ENCODE measurements at places on chromosomes 6 and 20.

- DNase-seq: no peak
Measured at GRCh38 chr6:111710439-111710838, 104.8 kb upstream of the TRAF3IP2 start.

GRCh38 chr6:123520217-123520616 is 116.5 kb downstream of the TRDN start:
- no peak for DNase-seq

DNA sequence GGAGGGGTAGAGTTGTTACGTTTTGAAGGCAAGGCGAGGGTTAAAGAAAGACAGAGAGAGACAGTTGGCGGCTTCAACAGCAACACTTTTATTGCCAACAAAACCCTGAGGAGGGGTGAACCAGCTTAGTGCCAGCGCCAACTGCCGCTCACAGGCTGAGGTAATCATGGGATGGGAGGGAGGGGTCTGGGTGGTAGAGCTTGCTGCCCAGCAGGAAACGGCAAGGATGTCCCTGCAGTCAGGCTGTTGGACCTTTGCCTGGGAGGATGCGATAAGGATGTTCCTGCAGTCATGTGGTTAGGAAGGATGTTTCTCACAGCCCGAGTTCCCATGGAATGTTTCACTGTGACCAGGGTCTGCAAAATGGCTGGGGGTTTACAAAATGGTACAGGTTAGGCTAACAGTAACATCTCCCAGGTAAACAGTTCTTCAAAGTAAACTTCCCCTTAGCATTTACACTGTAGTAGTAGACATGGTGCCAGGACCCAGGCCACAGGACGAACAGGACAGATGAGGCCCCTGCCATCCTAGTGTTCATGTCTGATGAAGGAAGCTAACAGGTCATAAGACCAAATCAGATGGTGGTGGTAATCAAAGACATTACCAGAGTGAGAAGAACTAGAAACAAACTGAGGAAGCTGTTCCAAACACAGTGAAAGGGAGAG is 647.3 kb upstream of the DEFB115 start:
- no peak for DNase-seq

DNA sequence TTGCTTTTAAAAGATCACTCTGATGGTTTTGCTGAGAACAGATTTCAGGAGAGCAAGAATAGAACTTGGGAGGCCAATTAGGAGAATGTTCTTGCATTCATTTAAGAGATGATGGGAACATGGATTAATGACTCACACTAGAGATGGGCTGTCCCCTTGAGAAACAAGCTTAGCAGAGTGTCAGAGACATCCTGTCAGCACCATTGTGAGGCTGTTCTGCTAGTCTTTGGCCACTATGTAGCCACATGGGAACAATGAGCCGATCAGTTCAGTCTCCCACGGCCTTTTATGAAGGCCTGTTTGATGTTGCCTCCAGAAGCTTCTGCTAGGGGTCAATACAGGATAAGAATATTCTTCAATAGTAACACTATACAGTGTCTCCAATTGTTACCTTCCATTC is 113.0 kb upstream of the EYA4 start:
- DNase-seq: no peak

- no peak for DNase-seq
Measured at GRCh38 chr6:46287681-46288080, 116.9 kb upstream of the ENPP5 start.

- DNase-seq: no peak
Measured at GRCh38 chr20:25356271-25356933, 34.2 kb downstream of the ABHD12 start.

DNA sequence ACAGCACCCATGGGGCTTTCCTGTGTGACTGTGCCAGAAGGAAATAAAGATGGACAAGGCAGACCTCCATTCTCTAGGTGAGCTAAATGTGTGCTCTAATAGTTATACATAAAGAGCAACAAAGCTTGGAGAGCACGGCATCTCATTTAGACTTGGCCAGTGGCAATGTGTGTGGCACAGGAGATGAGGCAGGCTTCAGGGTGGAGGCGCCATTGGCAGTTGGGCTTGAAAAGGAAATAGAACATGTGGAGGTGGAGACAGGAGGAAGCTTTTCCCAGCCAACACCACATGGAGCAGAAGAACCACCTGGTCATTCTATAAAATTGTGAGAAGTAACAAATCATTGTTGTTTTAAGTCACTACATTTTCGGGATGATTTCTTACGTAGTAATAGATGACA is 3.6 kb upstream of the RALY start:
- no peak for DNase-seq

- no peak for DNase-seq
Measured at GRCh38 chr6:142857233-142857761, 87.7 kb downstream of the HIVEP2 start.

DNA sequence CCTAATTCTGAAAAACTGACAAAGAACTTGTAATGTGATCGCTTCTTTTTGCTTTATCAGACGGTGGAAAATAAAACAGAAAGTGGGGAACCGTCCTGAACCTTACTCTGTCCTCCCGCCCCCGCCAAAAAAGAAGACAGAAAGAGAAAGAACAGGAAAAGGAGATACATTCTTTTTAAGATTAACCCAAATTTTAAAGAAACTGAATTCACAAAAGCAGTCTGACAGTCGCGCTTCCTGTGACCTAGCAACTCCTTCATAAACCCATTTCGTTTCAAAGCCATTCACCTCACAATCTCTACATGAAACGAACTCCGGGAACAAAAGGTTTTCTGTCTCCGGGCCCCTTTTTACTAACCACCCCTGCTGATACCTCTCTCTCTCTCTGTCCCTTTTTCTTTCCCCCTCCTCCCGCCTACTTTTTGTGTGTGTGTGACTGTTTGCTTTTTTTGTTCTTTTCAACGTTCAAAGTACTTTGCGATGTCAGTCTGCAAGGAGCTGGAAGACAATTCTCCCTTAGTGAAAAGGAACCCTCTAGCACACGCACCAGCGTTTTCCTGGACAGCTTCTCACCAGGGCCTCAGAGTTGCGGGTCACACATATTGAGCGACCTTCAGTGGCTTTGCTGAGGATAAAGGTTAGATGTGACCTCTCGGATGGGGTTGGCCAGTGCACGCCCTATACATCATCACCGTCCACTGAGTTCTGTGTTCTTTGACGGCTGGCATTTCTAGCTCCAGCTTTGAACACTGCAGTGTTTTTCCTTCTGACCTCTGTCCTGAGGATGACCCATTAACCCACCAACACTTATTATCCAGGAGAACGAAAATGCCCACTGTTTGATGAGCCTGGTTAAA is 530 bp upstream of the NEDD9 start:
- DNase-seq: no peak

GRCh38 chr6:116409756-116410155 is 39.0 kb downstream of the DSE start:
- DNase-seq: no peak

GRCh38 chr6:43699564-43700186 is 12.1 kb upstream of the MRPS18A start:
- no peak for DNase-seq

- no peak for DNase-seq
Measured at GRCh38 chr20:50744143-50744792, 12.9 kb downstream of the PARD6B start.

- no peak for DNase-seq
Measured at GRCh38 chr6:168294901-168295300, 24.7 kb downstream of the DACT2 start.

DNA sequence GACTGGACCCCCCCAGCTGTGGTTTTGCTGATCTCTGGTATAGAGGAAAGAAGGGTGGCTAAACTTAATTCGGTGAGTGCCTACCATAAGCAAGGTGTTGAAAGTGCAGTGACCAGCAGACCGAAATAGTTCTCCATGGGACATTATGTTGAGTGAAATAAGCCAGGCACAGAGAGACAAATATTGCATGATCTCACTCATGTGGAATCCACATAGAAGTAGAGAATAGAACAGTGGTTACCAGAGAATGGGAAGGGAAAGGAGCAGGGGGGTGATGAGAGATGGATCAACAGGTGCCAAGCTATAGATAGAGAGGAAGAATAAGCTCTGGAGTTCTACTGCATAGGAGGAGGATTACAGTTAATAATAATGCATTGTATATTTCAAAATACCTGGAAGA is 9.7 kb upstream of the GCNT2 start:
- no peak for DNase-seq

- DNase-seq: no peak
Measured at GRCh38 chr6:18253635-18254034, 10.7 kb downstream of the DEK start.

DNA sequence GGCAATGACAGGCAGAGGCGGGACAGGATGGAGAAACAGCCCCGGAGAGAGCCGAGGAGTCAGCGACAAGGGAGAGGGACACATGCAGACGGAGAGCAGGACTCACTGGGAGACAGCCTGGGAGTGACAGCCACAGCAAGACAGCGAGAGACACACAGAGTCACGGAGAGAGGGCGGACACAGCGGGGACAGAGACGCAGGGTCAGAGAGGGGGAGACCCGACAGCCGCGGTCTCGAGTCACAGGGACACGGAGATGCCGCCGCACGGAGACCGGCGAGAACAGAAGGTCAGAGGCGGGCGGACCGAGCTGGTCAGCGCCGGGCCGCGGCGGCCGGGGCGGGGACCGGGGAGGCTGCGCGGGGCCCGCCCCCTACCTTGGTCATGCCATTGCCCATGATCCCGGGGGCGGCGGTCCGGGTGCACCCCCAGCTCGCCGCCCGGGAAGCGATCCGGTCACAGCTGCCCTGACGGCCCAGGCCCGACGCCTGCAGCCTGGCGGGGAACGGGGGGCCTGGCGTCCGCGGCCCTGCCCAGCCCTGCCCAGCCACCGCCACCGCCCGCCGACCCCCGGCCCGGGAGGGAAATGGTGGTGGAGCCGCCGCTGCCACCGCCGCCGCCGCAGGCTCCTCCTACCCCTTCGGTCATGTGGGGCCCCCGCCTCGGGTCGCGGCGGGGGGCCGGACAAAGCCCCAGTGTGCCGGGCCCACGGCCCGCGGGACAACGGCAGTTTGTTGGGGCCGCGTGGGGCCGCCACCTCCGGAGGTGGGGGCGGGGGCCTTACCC is at the start of the genes DUSP15 and TTLL9:
Gene DUSP15 (minus strand): TSS at position 586 of the 784 bp plus-strand sequence. CDS start 190 bp downstream, at position 396.
Gene TTLL9 (plus strand): TSS at position 693 of the 784 bp plus-strand sequence. CDS start 493 bp downstream, outside the sequence.
- no peak for DNase-seq
